ENCODE measurements at places on chromosomes 3 and 15.

DNA sequence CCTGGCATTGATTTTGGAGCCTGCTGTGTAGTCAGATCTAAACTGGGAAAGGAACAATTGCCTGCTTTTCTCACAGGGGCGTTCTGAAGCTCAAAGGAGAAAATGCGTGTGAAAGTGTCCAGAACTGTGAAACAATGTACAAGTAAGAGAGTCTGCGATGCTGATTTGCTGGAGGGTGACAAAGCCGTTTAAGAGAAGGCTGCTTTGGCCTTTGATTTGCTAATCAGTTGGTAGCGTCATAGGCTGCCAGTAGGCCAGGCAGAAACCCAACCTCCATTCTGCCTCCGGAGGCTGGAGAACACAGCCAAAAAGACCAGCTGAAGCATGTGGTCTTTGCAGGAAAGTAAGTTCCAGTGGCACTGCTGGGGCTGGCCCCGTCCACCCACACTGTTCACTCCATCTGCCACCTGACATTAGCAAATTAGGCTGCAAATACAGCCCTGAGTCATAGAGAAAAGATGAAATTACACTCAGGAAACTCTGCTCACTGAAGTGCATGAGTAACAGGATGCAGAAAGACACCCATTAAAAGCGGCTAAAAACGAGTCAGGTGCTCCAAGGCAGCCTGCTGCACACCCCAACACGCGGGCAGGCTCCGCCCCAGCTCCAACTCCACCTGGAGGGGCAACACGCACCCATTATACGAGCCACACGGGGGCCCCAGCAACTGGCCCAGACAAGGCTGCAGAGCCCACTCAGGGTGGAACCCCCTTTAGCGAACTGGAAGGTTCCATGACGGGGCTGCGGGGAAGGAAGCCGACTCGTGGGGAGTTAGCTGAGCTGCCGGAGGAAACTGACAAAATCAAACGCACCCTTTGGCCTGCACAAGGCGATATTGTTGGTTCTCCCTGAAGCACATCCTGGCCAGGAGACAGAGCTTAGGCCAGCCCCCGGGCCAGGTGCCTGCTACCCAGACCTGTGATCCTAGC is 31.6 kb downstream of the ZDHHC19 start:
- DNase-seq = peak; percentile 64

- DNase-seq = no peak
Observed at GRCh38 chr15:99857836-99858235, 124.6 kb upstream of the LYSMD4 start.

- DNase-seq = no peak
Observed at GRCh38 chr3:127121885-127122284, 71.0 kb upstream of the PRR23E start.

DNA sequence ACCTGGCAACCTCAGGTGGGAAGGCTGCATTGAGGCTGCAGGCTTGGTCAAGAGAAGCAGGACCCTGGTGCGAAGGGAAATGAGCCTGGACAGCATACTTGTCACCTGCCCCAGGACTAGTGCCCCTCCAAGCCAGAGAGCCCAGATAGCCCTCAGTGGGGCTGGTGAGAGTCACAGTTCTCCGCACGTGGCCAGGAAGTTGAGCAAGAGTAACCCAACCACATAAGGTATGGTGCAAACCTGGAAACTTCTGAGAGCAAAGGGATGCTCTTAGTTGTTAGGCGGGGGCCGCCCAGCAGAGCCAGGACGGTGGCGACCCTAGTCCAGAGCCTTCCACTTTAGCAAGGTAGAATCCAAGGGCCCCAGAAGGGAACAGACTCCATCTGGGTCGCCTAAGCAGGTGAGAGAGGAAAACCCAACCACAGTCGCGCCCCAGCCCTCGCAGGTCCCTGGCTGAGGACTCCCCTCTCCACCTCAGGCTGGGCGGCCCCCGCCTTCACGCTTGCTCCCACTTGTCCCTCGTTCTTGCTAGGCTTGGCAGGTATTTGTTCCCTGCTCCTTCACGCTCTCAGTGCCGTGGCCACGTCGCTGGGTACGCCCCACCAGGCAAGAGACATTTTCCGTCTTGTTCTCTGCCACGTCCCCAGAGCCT is 1.1 kb upstream of the VPS18 start:
- DNase-seq = no peak

GRCh38 chr3:114484919-114485318 is 191.1 kb downstream of the TIGIT start:
- no peak for DNase-seq

GRCh38 chr15:78931439-78932257 is 13.2 kb downstream of the CTSH start:
- no peak for DNase-seq

DNA sequence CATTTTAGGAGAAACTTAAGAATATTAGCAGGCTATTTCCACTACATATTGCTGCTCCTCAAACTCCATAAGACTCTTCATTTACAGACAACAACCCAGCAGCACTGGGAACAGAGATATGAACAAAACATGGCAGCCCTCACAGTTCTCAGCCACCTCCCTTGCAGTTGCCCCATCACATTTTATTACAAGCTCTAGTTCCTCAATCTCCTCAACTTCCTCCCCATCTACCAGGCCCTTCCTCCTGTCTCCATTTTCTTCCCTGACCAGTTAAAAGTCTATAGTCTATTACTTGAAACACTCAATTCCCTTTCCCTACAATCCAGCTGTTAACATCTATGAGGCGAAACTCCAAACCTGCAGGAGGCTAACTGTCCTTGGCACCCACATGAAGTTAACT is 412.5 kb downstream of the TBC1D5 start:
- DNase-seq = peak; percentile 32

- DNase-seq = no peak
Observed at GRCh38 chr15:60967728-60968127, 261.4 kb downstream of the RORA start.

DNA sequence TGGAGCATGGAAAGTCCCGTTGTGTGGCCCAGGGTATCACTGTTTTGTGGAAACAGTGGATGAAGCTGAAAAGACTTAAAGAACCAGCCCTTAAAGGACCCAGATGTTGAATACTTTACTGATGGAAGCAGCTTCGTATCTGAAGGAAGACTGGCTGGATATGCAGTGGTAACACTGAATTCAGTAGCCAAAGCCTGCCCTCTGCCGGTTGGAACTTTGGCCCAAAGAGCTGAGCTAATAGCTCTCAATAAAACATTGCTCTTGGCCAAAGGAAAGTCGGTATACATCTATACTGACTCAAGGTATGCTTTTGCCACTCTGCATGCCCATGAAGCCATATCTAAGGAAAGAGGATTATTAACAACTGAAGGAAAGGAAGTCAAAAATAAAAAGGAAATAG is 885.4 kb downstream of the PDCD6IP start:
- DNase-seq = peak; percentile 14

- no peak for DNase-seq
Observed at GRCh38 chr15:39236375-39236774, 344.5 kb upstream of the THBS1 start.

GRCh38 chr3:149506540-149506939 is 32.0 kb downstream of the TM4SF4 start:
- no peak for DNase-seq

- DNase-seq = no peak
Observed at GRCh38 chr3:161644891-161645635, 148.5 kb downstream of the OTOL1 start.

GRCh38 chr3:138578961-138579574 is 15.0 kb downstream of the CEP70 start:
- DNase-seq = no peak

DNA sequence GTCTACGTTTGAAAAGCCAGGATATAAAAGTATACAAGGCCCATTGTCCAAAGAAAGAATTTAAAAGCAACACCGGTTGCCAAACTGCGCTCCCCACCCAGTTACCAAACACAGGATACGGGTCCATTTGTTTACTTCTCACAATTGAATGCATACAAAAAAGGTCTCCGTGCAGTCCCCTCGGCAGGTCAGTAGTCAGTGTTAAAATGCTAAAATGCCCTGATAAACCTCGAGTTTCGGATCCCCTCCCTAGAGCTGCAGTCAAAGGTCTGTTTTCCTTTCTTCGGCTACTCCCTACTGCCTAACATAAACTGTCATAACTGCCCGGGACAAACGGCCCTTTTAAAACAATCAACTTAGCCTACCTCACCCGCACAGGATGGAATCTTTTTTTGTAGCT is 534.6 kb downstream of the FOXP1 start:
- no peak for DNase-seq

- DNase-seq = peak; percentile 70
Observed at GRCh38 chr3:25856902-25857518, 67.1 kb downstream of the OXSM start.

GRCh38 chr3:114221165-114221880 is 16.1 kb downstream of the ZNF80 start:
- no peak for DNase-seq

- DNase-seq = no peak
Observed at GRCh38 chr3:124639406-124640237, 90.6 kb upstream of the UMPS start.

- DNase-seq = peak; percentile 73
Observed at GRCh38 chr3:53375019-53375418, 27.7 kb upstream of the DCP1A start.

- DNase-seq = no peak
Observed at GRCh38 chr3:124297062-124297980, 305.4 kb upstream of the ROPN1 start.

- no peak for DNase-seq
Observed at GRCh38 chr3:94714194-94714593, 651.3 kb downstream of the NSUN3 start.

GRCh38 chr15:73892446-73893226 is 19.3 kb downstream of the TBC1D21 start:
- no peak for DNase-seq

DNA sequence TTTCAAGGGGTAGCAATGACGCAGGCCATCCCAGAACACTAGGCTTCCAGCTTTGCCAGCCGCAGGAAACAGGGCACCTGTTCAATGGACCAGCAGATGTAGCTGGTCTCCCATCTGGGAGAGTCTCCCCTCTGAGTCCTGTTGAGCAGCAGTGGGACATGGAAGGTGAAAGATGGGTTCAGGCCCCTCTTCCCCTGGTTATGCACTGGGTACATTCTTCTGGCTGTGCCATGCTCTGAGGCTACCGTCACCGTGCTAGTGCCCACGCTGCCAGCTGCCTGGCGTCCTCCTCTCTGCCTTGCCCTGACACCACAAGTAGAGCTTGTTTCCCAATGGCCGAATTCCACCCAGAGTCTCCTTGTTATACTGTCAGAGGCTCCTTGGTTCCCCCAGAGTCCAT is 63.1 kb downstream of the TLE3 start:
- no peak for DNase-seq

DNA sequence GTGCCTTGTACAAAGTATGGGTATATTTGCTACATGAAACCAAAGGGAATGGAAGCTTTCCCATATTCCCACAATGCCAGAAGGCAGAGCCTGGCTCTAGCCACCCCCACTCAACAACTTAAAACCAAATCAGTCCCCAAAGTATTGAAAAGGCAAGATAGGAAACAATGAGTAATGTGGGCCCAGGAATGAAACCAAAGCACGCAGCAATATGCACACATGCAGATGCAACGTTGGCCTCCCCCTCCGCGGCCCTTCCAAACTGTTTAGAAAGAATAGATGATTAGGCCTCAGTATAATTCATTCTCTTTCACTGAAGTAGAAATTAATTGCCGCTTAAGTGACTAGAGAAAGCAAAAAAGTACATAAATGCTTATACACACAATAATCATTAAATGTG is 59.1 kb downstream of the THRB start:
- DNase-seq = no peak

DNA sequence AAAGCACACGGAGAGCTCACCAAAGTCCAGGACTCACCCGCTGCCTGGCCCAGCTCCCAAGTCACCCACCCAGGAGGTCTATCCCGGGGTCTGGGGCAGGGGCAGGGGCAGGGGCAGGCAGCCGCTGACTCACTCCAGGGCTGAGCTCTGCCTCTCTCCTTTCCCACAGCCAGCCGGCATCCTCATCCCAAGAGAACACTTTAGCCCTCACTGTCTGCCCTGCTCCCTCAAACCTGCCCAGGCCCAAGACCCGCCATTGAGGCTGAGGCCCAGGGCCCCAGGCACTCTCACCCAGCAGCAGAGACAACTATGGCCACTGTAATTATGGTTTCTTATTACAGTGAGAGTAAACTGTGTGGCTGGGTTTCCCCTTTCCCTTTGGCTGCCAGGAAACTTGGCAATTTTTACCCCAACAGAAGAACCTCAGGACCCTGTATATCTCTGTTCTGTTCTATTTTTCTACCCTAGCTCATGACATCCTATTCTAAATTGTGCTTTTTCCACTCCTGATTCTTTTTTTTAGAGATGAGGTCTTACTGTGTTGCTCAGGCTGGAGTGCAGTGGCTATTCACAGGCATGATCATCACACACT is 53.0 kb downstream of the IQSEC1 start:
- DNase-seq = no peak

DNA sequence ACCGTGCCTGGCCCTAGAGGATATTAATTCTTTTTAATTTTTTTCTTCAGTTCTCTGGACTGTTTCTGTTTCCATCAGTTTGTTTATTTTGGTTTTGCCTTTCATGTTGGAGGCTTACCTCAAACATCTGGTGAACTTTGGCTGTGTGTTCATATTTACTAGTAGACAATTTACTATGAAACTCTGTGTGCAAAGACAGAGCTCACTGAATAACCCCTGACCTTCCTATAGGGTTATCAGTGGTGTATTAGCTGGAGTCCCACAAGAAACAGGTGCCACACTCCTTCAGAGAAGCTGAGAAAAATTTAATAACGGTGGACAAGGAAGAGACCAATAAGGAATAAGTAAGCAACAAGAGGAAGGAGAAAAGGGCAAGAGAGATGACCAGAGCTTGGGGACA is 28.8 kb upstream of the TRA2B start:
- no peak for DNase-seq

GRCh38 chr3:58559586-58559985 is 17.6 kb downstream of the FAM107A start:
- DNase-seq = no peak

- no peak for DNase-seq
Observed at GRCh38 chr3:189188466-189188865, 16.7 kb downstream of the TPRG1 start.

- no peak for DNase-seq
Observed at GRCh38 chr3:177110895-177111294, 86.4 kb downstream of the TBL1XR1 start.

DNA sequence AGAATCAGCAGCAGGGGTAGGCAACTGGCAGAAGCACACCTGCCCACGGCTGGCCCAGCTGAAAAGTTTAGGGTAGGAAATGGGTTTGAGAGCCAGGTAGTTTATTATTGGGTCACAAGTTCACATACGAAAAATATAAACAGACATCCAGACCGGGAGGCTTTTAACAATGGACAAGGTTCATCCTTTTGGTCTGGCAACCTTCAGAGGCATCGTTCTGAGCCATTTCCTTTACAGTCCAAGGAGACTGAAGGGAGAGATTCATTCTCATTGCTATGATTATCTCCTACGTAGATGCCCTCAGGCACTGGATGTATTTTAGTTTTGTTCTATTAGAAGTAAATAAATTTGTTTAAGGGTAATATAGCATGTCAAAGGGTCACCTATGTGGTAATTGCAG is 248.0 kb upstream of the THBS1 start:
- DNase-seq = no peak

DNA sequence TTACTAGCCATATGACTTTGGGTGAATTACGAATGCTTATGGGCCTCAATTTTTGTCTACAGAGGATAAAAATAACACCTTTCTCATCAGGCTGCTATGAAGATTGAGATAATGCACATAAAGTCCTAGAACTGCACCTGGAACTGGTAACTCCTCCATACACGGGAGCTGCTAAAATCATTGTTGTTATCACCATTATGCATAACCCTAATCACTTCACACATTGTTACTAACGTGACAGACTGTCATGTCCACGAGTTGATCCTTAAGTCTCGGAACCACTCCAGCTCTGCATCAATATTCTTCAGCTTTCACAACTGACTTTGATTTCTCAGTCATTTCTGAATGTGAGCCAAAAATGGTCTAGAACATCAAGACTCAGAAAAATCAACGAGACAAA is 64.1 kb downstream of the RFTN1 start:
- DNase-seq = no peak

- DNase-seq = no peak
Observed at GRCh38 chr3:147662705-147663104, 253.5 kb downstream of the ZIC1 start.

All from AML-193 (cell line).